ENCODE measurements at places on chromosomes 1 and 21. TPM values are rescaled to one million over a fixed set of nuclear protein-coding genes. Genes with fewer than 3 reads are reported as not detected.

DNA sequence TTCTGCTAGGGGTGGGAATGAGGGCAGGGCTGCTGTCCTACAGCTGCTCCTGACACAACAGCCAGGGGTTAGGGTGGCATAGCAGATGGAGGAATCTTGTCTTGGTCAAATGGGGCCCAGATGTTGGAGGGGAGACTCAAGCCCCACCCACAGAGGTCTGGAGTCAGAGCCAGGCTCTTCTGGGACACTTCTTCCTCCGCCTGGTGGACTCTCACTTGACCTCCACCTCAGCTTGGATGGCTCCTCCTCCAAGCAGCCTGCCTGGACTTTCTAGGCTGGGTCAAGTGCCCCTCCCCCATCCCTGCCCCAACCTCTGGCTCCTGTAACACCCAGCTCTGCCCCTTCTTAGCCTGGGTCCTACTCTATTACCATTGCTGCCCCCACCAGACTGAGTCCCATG is 35.5 kb downstream of the EPHA2 start:
- no peak for DNase-seq
- no peak overlapping the region for H3K4me3 ChIP-seq
- no peaks in the 10 kb centered on the region for H3K36me3 ChIP-seq
- no peak overlapping the region for H3K27ac ChIP-seq
- no peaks in the 10 kb centered on the region for H3K27me3 ChIP-seq

DNA sequence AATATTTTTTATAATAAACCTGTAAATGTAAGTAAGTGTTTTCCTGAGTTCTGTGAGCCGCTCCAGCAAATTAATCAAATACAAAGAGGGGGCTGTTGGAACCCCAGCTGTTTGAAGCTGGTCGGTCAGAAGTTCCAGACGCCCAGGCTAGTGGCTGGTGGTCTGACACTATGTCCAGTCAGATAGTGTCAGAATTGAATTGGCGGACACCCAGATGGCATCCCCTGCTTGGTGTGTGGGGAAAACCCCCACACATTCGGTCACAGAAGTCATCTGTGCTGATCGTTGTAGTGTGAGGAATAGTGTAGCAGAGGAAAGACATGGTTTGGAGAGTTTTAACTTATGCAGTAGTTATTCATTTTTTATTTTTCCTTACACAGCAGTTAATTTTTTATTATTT is 32.4 kb downstream of the TBCE start:
- H3K27me3 ChIP-seq: no peaks in the 10 kb centered on the region
- H3K4me1 ChIP-seq: no peaks in the 10 kb centered on the region
- DNase-seq: no peak
- no peaks in the 10 kb centered on the region for H3K36me3 ChIP-seq
- no peak overlapping the region for H3K4me3 ChIP-seq

The CYP4B1 gene
- 5.8 TPM for total RNA-seq

The IVL gene
- total RNA-seq: not detected

DNA sequence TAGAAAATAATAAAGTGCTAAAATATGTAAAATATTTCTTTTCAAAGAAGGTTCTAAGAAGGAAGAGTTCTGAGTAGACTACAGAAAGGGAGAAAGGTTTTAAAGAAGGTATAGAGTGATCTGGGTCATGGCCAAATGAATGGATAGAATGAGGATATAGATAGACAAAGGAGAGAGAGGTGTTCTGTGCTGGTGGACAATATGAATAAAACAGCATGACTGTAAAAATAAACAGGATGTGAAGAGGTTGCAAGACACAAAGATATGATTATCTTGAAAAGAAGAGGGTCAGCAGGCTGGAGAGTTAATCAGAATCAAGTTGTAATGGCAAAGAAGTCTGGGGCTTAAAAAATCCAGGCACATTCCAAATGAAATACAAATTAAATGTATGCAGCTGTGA is 86.7 kb upstream of the GNG4 start:
- no peaks in the 10 kb centered on the region for H3K4me1 ChIP-seq
- no peaks in the 10 kb centered on the region for H3K27me3 ChIP-seq
- no peak overlapping the region for H3K27ac ChIP-seq

DNA sequence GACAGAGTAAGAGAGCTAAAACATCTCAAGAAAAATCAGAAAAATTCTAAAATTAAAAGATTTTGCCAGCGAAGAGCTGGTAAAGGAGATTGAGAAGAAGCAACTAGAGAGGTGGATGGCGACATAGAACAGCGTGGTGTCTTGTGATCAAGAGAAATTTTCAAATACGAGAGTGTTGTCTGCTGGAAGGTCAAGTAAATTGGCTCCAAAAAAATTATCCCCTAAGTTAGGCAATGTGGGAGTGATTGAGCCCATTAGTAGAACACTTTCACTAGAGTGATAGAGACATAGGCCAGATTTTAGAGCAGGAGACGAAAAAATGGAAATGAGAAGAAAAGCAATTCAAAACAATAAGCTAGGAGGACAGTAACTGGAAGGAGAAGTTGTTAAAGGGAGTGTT is 94.3 kb upstream of the MPC2 start:
- no peaks in the 10 kb centered on the region for H3K4me1 ChIP-seq
- no peak overlapping the region for H3K4me3 ChIP-seq
- H3K27me3 ChIP-seq: no peaks in the 10 kb centered on the region

- no peaks in the 10 kb centered on the region for H3K4me1 ChIP-seq
- no peaks in the 10 kb centered on the region for H3K27me3 ChIP-seq
- no peak for DNase-seq
- no peaks in the 10 kb centered on the region for H3K36me3 ChIP-seq
- H3K27ac ChIP-seq: no peak overlapping the region
These were observed 158.7 kb upstream of the IRF2BP2 start for GRCh38 chr1:234768569-234769283.

The USH2A gene
- total RNA-seq: 0.03 TPM

GRCh38 chr1:234755449-234755863 is 145.5 kb upstream of the IRF2BP2 start:
- H3K4me3 ChIP-seq: no peak overlapping the region
- H3K4me1 ChIP-seq: peaks cover 17% of the 10 kb centered on the region
- H3K27ac ChIP-seq: no peak overlapping the region
- H3K36me3 ChIP-seq: no peaks in the 10 kb centered on the region
- no peaks in the 10 kb centered on the region for H3K27me3 ChIP-seq

- H3K36me3 ChIP-seq: no peaks in the 10 kb centered on the region
- DNase-seq: no peak
- H3K4me1 ChIP-seq: no peaks in the 10 kb centered on the region
- no peak overlapping the region for H3K4me3 ChIP-seq
These were observed 28.3 kb downstream of the NUP133 start for GRCh38 chr1:229479660-229480399.

The CFHR5 gene
- not detected for total RNA-seq

The PSMA5 gene
- 28.5 TPM for total RNA-seq

GRCh38 chr1:247857985-247858619 is 1.1 kb downstream of the TRIM58 start:
- no peaks in the 10 kb centered on the region for H3K36me3 ChIP-seq
- H3K4me1 ChIP-seq: no peaks in the 10 kb centered on the region
- H3K27ac ChIP-seq: no peak overlapping the region
- no peak overlapping the region for H3K4me3 ChIP-seq
- DNase-seq: no peak

The ATAD3C gene
- total RNA-seq: 4.1 TPM

The ZBED6 gene
- 7.8 TPM for total RNA-seq

The ITPKB gene
- total RNA-seq: 13.9 TPM

The FYB2 gene
- total RNA-seq: 1.2 TPM

The TIAM1 gene
- total RNA-seq: 1.7 TPM

The PSMB4 gene
- 102 TPM for total RNA-seq

- no peak for DNase-seq
- H3K4me1 ChIP-seq: no peaks in the 10 kb centered on the region
- H3K27ac ChIP-seq: no peak overlapping the region
- no peaks in the 10 kb centered on the region for H3K36me3 ChIP-seq
- no peaks in the 10 kb centered on the region for H3K27me3 ChIP-seq
These were observed 26.1 kb downstream of the PADI6 start for GRCh38 chr1:17397910-17398695.

DNA sequence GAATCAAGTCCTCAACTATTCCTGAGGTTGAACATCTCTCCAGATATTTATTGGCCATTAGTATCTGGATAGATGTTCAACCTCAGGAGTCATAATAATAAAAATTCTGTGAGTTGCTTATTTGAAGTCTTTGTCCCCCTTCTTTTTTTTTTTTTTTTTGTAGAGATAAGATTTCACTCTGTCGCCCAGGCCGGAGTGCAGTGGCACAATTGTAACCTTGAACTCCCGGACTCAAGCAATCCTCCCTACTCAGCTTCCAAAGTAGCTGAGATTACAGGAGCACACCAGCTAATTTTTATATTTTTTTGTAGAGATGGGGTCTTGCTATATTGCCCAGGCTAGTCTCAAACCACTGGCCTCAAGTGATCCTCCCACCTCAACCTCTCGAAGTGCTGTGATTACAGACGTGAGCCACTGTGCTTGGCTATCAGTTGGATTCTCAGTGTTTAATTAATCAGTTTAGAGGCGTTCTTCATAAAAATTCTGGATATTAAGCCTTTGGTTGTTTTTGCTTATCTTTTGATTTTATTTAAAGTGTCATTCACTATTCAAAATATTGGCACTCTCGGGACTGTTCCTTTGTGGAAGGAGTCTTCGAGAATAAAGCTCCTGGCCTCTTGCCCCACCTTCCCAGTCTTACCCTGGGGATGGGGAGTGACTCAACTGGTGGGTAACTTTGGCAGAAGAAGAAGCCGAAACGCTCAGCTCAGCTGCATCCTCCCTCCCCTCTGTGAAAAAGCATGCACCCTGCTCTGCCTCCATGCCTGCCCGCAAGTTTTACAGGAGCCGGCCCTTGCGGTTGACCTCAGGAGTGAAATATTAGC is 11.2 kb upstream of the HYI start:
- H3K27ac ChIP-seq: no peak overlapping the region
- DNase-seq: no peak
- no peak overlapping the region for H3K4me3 ChIP-seq
- peaks cover 2% of the 10 kb centered on the region for H3K4me1 ChIP-seq
- H3K36me3 ChIP-seq: no peaks in the 10 kb centered on the region

GRCh38 chr21:26070822-26071425 is 99.6 kb downstream of the APP start:
- H3K4me3 ChIP-seq: no peak overlapping the region
- no peak overlapping the region for H3K27ac ChIP-seq
- DNase-seq: no peak
- no peaks in the 10 kb centered on the region for H3K27me3 ChIP-seq
- no peaks in the 10 kb centered on the region for H3K36me3 ChIP-seq

GRCh38 chr1:240352769-240353168 is 259.2 kb downstream of the GREM2 start:
- H3K36me3 ChIP-seq: no peaks in the 10 kb centered on the region
- no peaks in the 10 kb centered on the region for H3K4me1 ChIP-seq
- H3K27me3 ChIP-seq: no peaks in the 10 kb centered on the region
- DNase-seq: no peak
- no peak overlapping the region for H3K4me3 ChIP-seq

DNA sequence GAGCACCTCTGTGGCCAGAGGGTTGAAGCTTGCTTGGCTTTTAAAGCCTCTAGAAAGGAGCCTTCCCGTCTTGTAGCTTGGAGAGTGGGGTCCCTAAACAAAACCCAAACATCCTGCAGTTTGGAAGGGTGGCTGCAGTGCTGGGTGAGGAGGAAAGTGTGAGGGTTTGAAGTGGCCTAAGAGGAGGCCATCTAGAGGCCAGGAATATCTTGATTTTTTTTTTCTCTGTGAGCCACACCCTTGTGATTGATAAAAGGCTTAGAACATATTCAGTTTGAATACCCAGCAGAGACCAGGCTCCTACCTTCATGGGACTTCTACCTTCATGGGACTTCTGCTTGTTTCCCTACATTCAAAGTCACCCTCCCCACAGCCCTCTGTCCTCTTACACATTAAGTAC is 37.3 kb upstream of the PIGV start:
- H3K27me3 ChIP-seq: no peaks in the 10 kb centered on the region
- H3K27ac ChIP-seq: no peak overlapping the region
- no peak overlapping the region for H3K4me3 ChIP-seq

The DNAJC6 gene
- total RNA-seq: 0.88 TPM

The SAMD11 gene
- 1.4 TPM for total RNA-seq

DNA sequence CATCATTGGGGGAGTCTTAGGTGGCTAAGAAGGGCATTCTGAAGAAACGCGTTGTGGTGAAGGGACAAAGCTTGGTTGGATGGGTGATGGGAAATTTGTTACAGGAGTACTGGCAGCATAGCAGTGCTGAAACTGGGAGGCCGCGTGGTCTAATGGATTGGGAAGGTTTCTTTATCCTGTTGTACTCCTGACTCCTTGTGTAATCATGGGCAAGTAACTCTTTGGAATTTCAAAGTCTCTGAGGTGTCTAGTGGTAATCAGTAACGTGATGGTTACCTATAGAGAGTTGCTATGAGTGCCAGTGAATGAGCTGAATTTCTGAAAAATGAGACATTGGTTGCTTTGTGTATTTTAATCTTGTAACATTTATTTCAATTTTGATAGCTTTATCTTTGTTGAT is 18.5 kb downstream of the DONSON start:
- H3K27me3 ChIP-seq: no peaks in the 10 kb centered on the region
- no peaks in the 10 kb centered on the region for H3K4me1 ChIP-seq
- H3K36me3 ChIP-seq: peaks cover 51% of the 10 kb centered on the region
- no peak overlapping the region for H3K4me3 ChIP-seq

The GCSAML gene
- not detected for total RNA-seq

- no peak overlapping the region for H3K27ac ChIP-seq
- no peaks in the 10 kb centered on the region for H3K36me3 ChIP-seq
- no peak overlapping the region for H3K4me3 ChIP-seq
- no peaks in the 10 kb centered on the region for H3K4me1 ChIP-seq
These were observed 3.5 kb upstream of the OR10J4 start for GRCh38 chr1:159428536-159428935.

DNA sequence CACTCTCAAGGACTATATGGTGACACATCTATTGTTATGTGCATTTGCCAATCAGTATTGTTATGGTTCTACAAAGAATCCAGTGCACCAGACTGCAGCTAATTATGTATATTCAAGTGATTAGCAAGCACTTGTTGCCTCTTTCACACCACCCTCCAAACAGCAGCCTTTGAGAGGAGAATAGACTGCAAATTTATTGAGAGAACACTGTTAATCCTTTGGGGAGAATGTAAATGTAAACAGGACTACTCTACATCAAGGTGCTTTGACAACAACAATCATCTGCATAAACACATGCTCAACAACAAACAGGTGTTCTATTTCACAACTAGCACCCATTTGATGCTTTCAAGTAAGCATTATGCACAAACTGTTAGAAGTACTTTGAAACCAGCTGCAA is 117.4 kb downstream of the AKT3 start:
- no peaks in the 10 kb centered on the region for H3K27me3 ChIP-seq
- H3K36me3 ChIP-seq: no peaks in the 10 kb centered on the region
- no peak overlapping the region for H3K4me3 ChIP-seq
- H3K27ac ChIP-seq: no peak overlapping the region

GRCh38 chr21:18620436-18620835 is 216.9 kb upstream of the TMPRSS15 start:
- no peaks in the 10 kb centered on the region for H3K27me3 ChIP-seq
- no peaks in the 10 kb centered on the region for H3K4me1 ChIP-seq
- H3K27ac ChIP-seq: no peak overlapping the region
- H3K36me3 ChIP-seq: no peaks in the 10 kb centered on the region
- DNase-seq: no peak

DNA sequence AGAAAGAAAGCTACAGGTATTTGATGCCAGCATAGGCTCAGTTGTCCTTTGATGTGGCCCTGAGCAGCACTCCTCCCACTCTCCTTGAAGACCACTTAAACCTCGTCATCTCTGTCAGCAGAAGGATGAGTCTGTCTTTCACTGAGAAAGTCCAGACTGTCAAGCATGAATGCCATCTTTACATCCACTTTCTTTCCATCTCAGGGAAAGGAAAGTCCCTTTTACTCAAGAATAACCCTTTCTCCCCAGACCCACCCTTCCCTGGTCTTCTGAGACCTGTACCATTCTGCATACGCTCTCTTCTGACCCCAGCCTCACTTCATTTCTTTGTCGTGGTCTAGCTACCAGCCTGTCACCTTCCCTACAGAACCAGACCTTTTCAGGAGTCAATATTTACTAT is 4.0 kb upstream of the ELAPOR1 start:
- H3K4me1 ChIP-seq: no peaks in the 10 kb centered on the region
- H3K4me3 ChIP-seq: no peak overlapping the region
- H3K27me3 ChIP-seq: no peaks in the 10 kb centered on the region
- H3K27ac ChIP-seq: no peak overlapping the region
- DNase-seq: no peak

Data from pancreas (tissue), 10 donors.